ENCODE measurements at places on chromosomes 6 and 20.
A peak's percentile ranks its signal among the peaks of the same experiment; 100 is the strongest.

DNA sequence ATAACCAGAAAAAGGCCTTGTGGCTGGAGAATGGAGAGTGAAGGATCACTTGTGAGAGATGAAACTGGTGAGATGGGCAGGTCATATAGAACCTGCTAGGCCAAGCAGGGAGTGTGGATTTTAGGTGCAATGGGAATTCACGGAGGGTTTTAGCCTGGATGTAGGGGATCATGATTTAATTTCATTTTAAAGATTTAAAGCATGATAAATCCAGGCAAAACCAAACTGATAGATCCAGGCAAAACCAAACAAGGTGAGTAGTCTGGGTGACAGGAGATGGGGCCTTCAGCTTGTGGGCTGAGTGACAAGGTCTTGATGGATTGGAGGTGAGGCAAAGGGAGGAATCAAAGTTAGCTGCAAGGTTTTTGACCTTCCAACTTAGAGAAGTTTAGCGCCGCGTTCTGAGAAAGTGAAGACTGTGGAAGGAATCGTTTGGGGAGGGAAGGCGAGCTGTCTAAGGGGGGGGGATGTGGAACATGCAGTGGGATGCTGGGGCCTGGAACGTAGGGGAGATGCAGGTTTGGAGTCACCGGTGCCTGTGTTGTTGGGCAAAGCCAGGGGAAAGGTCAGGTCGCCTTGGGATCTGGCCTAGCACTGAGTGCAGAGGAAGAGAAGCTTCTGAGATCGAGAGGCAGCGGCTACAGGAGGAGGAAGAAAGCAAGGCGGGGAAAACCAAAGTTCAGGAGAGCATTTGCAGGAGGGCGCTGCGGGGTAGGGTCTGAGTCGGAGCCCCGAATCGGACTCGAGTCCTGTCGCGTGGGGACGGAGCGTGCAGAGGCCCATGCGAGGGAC lies 1.3 kb upstream of the PLCG1 start:
- H3K27me3 ChIP-seq: no peaks in the 10 kb centered on the region
- H3K4me1 ChIP-seq: peaks cover 33% of the 10 kb centered on the region
- no peaks in the 10 kb centered on the region for H3K36me3 ChIP-seq
- H3K4me3 ChIP-seq: peak overlapping the region; percentile 92
- no peak for DNase-seq

GRCh38 chr6:87484491-87484890 lies 11.7 kb downstream of the SLC35A1 start:
- no peaks in the 10 kb centered on the region for H3K4me1 ChIP-seq
- H3K4me3 ChIP-seq: no peak overlapping the region
- no peak overlapping the region for H3K27ac ChIP-seq
- no peak for DNase-seq
- H3K27me3 ChIP-seq: no peaks in the 10 kb centered on the region

- H3K36me3 ChIP-seq: peaks cover 23% of the 10 kb centered on the region
- no peaks in the 10 kb centered on the region for H3K27me3 ChIP-seq
- DNase-seq: no peak
- no peak overlapping the region for H3K4me3 ChIP-seq
- no peaks in the 10 kb centered on the region for H3K4me1 ChIP-seq
These were observed 52.7 kb downstream of the VAPB start for GRCh38 chr20:58441723-58442122.

GRCh38 chr6:104669483-104669882 lies 190.2 kb downstream of the HACE1 start:
- no peak for DNase-seq
- H3K4me3 ChIP-seq: no peak overlapping the region
- H3K27ac ChIP-seq: no peak overlapping the region
- no peaks in the 10 kb centered on the region for H3K27me3 ChIP-seq

DNA sequence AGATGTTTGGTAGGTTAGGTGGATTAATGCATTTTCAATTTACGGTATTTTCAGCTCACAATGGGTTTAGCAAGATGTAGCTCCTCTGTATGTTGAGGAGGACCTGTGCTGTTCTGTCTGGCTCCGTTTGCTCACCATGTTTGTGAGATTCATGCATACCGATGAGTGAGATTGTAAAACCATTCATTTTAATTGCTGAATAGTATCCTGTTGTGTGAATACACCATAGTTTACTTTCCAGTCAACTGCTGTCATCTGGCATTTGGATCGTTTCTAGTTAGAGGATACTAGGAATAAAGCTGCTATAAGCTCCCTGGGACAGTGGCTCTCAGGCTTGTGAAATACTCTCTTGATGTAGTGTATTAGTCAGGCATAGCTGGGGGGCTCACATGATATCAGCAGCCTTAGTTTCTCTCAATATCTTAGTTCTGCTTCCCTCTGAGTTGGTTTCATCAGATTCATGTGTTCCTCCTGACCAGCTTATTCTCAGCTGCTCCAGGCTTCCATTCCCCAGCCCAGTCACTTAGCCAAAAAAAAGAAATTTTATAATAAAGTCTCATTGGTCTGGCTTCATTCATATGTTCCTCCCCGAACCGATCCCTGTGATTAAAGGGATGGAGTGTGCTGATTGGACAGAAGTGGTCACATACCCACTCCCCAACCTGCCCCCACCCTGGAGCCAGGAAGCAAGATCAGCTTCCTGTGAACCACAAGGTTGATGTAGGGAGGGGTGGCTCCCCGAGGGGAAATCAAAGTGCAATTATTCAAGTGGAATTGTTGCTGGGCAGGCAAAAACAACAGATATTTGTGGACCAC lies 10.9 kb upstream of the B4GALT5 start:
- DNase-seq: no peak
- H3K36me3 ChIP-seq: no peaks in the 10 kb centered on the region
- H3K4me3 ChIP-seq: no peak overlapping the region
- H3K4me1 ChIP-seq: no peaks in the 10 kb centered on the region
- no peaks in the 10 kb centered on the region for H3K27me3 ChIP-seq

Measured in thoracic aorta (tissue), 2 donors.